ENCODE measurements at places on chromosomes 12 and 14.

DNA sequence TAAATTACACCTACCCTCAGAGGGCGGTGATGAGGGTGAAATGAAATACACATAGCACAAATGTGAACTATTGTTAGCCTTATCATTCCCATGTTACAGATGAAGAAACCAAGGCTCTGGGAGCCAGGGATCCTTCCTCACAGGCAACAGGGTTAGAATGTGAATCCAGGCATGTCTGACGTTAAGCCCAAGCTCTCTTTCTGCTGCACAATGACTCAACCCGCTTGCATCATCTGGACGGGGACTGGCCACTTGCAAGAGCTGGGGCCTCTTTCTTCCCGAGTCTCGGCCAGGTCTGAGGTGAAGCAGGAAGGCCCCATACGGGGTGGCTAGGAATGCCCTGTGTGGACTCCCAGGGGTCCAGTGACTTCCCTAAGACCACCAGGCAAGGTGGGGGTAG is 105.2 kb downstream of the RBM19 start:
- no peak for DNase-seq

DNA sequence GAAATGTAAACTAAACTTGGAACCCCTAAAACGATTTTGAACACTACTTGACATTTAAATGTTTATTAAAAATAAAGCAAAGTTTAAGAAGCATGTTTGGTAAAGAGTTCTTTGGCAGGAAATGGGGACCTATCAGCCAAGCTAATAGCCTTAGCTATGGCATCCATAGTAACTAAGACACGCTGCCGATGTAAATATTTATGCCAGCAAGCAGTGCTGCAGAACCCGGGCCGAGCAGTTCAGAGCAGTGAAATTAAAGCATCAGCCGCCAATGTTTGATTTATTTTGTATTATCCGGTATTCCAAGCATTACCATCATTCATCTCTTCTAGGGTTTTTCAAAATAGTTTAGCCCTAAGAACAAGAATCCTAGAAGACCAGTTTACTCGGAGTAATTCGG is 61.6 kb downstream of the PPP2R5C start:
- no peak for DNase-seq

DNA sequence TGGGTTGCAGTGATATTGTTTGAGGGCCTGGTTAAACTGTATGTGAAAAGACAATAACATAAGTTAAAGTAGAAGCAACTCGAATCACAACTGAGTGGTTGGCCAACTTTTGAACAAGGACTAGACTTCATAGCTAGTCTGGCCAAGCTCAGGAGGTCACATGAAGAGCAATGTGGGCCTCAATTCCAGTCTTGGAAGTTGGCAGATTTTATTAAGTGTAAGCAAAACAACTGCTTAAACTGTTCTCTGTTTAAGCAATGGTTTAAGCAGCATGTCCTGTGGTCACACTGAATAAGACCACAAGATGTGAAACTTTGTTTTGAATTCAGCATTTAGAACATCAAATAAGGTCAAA is 100.4 kb downstream of the TMTC3 start:
- DNase-seq, result no peak

GRCh38 chr14:70032447-70032846 is 153.2 kb downstream of the SMOC1 start:
- no peak for DNase-seq

GRCh38 chr14:91173221-91173670 is 59.4 kb downstream of the DGLUCY start:
- peak; percentile 81 for DNase-seq

DNA sequence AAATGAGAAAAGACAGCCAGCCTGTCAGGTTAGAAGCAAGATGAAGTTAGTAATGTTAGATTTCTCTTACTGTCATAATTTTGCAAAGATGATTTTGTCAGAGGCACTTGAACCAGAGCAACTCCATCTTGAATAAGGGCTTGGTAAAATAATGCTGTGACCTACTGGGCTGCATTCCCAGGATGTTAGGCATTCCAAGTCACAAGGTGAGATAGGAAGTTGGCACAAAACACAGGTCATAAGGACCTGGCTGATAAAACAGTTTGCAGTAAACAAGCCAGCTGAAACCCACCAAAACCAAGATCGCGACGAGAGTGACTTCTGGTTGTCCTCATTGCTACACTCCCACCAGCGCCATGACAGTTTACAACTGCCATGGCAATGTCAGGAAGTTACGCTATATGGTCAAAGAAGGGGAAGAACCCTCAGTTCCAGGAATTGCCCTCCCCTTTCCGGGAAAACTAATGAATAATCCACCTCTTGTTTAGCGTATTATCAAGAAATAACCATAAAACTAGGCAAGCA is 1313.5 kb upstream of the TMEM132C start:
- DNase-seq, result no peak

DNA sequence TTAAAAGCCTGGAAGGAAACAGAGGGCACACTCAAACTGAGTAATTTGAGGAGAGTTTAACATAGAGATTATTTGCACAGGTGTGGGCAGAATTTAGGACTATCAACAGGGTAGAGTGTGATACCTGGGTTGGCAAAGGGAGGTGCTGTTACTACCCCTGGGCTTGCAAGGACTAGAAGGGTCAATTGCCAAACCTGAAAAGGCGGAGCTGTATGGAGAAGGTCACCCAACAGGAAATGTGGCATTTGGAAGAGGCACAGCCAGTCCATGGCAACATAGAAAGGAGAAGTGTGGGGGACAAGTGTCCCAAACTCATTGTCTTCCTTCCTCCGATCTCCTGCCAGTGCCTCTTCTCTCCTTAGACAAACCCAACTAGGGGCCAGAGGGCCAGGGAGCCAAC is 21.6 kb upstream of the MED13L start:
- no peak for DNase-seq

- DNase-seq, result no peak
Observed at GRCh38 chr14:94481468-94482131, 5.6 kb upstream of the SERPINA9 start.

DNA sequence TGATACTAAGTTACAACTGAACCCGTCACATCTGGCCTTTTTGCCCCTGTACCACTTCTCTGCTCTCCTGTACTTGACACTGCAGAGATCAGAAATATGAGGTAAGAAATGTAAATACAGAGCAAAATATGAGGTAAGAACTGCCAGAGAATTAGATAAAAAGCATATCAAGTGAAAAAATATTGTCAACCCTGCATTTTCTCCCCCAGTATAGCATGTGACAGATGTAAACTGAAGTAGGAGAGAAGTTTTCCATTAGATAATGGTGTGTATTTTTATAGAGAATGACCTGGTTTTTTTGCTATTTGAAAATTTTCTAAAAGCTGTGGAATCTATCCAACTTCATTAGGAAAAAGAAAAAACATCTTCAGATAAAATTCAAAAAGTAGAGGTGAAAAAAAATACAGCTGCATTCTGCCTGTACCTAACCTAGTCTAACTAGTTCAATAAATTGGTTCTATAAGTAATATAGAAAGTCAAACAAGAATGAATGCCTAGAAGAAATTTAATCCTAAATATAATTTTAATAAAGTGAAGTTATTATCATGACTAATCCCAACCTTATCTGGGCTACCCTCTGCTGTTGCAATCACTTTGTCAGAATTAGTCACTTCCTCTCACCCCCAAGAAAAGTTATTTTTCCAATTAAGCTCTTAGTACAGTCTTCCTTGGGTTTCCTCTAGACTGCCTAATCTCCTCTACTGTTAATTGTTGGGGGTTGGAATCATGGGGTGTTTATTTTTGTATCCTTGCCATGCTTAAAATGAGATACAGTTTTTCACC is 210.0 kb downstream of the RASSF9 start:
- DNase-seq, result no peak

- DNase-seq, result peak; percentile 55
Observed at GRCh38 chr12:121005346-121005815, 10.9 kb downstream of the C12orf43 start.

- DNase-seq, result no peak
Observed at GRCh38 chr12:85017618-85018017, 18.5 kb downstream of the TSPAN19 start.

GRCh38 chr12:13194401-13195110 is 2.0 kb upstream of the EMP1 start:
- DNase-seq, result no peak

- DNase-seq, result no peak
Observed at GRCh38 chr12:954741-955140, 5.2 kb upstream of the RAD52 start.

- DNase-seq, result no peak
Observed at GRCh38 chr14:21449899-21450216, 6.1 kb downstream of the CHD8 start.

DNA sequence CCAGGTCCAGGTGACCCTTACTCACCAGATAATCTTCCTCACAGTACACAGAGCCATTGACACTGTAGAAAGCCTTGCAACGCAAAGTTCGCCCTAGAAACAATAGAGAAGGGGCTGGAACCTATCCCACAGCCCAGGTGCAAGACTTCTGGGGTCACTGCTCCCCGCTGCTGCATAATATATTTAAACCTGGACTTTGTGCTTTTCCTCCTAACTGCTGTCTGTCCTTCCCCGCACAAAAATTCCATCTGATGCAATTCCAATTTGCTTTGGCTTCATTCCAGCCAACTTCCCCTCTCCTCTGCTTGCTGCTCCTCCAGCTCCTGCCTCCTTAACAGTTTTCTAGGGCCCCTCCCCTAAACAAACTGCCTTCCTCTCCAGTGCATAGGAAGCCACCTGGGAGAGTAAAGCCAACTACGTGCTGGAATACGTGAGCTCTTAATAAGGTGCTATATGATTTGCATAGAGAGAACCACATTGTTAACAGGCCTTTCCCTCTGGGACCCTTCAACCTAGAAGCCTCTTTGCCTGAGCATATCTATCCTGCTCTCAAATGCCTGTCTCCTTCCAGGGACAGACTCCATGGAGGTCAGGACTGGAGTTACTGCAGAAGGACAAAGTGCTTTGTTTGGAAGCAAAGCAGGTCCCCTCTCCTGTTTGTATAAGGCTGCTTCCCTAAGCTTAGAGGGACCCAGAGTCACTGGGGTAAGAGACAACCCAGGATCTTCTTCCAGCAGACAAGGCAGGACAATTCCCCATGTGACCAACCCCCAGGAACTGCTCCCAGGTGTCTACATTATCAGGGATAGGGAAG is 5.5 kb downstream of the AJUBA start:
- DNase-seq, result no peak

- no peak for DNase-seq
Observed at GRCh38 chr12:51244269-51244668, 5.6 kb downstream of the DAZAP2 start.

GRCh38 chr14:91402348-91402747 is 15.3 kb downstream of the CCDC88C start:
- DNase-seq, result no peak

GRCh38 chr14:105212541-105213300 is 31.6 kb upstream of the NUDT14 start:
- DNase-seq, result no peak

DNA sequence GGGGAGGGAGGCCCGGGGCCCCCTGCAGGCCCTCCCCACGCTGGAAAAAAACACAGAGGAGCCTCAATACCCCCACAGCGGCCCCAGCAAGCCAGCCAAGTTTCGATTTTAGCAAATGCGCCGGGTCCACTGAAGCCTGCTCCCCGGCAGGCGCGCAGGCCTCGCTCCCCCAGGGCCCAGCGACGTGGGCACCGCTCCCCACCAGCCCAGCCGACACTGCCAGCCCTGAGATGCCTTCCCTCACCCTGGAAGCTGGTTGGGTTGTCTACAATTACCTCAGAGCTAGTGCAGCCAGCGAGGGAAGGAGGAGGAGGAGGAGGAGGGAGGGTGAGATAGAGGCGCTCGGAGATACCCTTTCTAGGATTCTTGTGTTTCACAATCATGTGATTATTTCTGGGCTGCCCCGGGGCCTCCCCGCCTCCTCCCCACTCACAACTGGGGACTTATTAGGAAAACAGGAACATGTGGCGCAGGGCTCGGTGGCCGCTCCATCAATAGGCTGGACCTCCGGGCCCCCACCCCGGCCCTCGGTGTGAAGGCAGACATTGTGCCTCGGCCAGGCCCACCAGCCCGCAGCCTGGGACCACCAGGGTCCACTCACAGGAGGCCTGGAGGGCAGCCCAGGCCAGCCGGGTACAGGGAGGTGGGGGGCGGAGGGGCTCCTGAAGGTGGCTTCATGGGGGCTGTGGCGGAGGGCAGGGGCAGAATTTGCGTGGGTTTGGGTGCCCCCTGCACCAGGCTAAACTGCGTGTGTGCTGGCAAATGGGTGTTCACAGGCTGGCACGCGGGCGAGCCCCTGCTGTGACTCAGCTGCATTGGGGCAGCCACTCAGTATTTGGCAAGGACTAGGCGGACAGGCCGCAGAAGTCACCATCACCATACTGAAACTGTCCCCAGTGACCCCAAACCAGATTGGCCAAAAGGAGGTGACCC is 109.9 kb downstream of the NCOR2 start:
- DNase-seq, result peak; percentile 63

GRCh38 chr12:70330158-70330557 is 35.9 kb upstream of the KCNMB4 start:
- DNase-seq, result no peak

DNA sequence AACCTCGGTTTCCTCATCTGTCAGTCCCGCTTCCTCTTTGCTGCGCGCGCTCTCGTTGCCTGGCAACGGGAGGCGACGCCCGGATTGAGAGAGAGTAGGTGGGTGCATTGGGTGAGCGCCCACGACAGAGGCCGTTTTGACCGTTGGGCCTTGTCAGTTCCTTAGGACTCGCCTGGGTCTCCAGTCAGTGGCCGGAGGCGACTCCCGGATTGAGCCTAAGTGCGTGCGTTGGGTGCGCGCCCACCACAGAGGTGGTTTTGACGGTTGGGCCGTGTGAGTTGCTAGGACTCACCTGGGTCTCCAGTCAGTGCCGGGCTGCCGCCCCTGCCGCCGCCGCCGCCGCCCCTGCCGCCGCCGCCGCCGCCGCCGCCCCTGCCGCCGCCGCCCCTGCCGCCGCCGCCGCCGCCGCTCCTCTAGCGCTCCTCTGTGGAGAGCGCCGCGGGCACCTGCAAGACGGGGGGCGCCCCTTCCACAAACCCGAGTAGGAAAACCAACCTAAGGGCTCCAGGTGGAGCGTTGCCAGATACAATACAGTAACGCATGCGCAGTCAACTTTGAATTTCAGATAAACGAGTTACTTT is 37.2 kb downstream of the APOBEC1 start:
- DNase-seq, result no peak

DNA sequence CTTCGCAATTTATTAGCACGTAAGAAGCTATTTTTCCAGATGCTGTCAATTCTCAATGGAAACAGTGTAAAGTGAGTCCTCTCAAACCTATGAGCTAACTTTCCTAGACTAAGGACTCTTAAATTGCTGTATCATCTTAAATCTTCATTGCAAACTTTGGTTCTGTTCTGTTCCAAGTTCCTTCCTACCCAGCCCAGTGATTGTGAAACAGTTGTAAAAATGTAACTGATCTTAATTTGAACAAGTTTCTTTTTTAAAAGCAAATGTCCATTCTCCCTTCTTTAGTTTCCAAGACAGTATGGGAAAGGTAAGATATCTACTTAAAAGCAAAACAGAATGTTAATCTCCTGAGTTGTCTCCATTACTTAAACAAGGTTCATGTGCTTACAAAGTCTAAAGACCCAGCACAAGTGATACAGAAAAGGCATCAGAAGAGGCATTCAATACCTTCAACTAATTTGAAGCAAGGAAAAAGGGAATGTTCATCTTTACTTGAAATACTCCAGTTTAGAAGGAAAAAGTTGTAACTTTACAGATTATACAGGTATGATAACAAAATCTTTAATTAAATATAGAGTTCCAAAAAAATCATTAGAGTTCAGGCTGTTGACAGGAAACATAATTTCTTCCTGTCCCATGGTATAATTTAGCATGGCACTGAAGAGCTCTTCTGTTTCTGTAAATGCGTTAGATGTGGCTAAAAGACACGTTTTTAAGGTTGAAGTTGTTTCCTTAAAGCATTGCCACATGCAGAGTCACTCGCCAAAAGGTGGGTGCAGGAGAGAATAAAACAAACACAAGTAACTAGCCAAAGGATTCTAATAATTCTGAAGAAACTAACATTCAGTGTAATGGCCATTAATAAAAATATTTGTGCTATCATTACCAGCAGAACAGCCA is 101.5 kb upstream of the USP15 start:
- DNase-seq, result no peak

GRCh38 chr12:7099290-7099996 is 7.2 kb upstream of the C1R start:
- DNase-seq, result no peak

Measured in activated naive CD8-positive, alpha-beta T cell treated with anti-CD3 and anti-CD28 coated beads, Interleukin-2, amount 50 U/mL, for 24 hours (primary cell).